ENCODE measurements at places on chromosomes 1 and 21. TPM values are rescaled to one million over a fixed set of nuclear protein-coding genes. Genes with fewer than 3 reads are reported as not detected.

SPATC1L gene
- 7.1 TPM for total RNA-seq

- no peak for DNase-seq
Observed at GRCh38 chr21:28752131-28752530, 240.5 kb downstream of the LTN1 start.

GRCh38 chr1:205472737-205473441 lies 17.0 kb upstream of the BLACAT1 start:
- no peak for DNase-seq

DNA sequence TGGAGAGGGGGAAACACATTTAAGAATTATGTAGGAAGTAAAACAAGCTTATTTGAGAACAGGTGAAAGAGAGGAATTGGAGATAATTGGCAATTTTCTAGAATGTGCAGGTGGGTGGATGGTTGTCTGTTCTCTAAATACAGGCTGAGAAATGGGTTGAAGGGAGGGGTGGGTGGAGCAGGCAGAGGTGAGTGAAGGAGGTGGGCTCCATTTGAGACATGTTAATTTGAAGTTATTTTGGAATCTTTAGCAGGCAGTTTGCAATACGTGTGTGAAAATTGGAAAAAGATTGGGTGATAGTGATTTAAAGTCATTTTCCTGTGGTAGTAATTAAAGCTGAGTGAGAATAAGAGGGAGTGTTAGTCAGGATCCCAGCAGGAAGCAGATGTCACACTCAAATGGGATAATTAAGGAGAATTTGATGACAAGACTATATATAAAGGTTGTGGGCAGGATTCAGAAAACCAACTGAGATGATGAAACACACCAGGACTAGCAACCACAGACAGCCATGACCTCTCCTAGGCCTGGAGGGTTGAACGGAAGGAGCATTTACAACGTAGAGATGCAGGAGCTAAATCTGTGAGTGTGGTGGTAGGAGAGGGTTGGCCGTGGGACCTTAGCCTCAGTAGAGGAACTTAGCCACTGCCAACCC lies 40.6 kb downstream of the CHRM3 start:
- DNase-seq, result no peak

GRCh38 chr1:85220756-85221201 lies 20.0 kb upstream of the SYDE2 start:
- DNase-seq, result no peak

DNA sequence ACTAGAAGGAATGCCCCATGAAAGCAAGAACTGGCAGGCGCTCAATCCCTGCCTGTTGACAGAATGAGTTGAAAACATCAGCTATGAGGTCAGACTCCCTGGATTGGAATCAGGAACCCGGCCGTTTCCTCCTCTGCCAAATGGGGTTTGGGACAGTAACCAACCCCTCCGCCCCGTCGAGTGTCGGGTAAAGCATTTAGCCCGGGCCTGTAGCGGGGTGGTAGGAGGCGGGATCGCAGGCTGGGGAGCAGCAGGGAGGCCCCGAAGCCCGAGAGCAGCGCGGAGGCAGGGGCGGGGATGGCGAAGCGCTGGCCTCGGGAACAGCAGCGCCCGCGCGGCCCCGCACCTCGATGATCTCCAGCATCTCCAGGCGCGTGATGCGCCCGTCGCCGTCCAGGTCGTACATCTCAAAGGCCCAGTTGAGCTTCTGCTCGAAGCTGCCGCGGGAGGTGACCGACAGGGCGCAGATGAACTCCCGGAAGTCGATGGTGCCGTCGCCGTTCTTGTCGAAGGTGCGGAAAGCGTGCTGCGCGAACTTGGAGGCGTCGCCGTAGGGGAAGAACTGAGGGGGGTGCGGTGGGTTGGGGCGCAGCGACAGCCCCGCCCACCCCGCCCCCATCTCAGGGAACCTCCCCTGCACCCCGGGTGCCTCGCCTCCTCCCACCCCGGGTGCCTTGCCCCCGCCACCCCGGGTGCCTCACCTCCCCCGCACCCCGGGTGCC lies 7.5 kb downstream of the HPCAL4 start:
- no peak for DNase-seq

DNA sequence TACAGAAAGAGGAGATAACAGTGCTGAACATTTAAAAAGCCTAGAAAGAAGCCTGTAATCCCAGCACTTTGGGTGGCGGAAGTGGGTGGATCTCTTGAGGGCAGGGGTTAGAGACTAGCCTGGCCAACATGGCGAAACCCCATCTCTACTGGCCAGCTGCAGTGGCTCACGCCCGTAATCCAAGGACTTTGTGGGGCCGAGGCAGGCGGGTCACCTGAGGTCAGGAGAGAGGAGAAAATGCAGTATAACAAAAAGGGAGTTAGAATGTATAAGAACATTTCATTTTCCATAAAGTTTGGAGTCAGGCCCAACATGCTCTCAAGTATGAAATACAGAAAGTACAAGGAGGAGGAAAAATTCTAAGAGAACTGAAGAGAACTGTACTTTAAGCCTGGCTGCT lies 134.5 kb downstream of the SMYD3 start:
- no peak for DNase-seq

DNA sequence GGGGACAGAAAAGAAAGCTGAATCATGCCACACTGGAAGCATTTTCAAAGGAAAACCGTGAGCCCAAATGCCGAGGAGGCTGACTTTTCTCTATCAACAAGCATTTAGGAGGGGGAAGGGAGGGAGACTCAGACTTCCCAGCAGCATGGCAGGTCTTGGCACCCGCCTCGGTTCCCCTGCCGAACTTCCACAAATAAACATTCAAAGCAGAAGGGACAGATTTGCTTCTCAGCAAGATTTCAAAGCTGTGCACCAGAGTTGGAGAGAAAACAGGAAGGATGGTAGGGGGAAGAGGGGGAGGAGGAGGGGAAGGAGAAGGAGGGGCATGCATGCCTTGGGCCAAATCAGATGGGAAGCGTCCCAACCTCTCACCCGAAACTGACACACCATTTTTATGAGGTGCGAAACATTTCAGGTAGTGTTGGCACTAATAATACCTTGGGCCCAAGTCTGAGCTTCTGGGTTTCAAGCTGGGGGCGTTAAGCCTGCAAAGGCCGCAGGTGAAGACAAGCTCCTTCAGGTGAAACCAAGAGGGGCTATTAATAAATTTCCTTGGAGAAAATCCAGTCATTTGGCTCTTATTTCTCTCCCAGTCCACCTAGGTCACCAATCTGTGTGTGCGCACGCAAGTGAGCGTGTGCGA lies 26.4 kb downstream of the ABCA4 start:
- no peak for DNase-seq

- no peak for DNase-seq
Observed at GRCh38 chr1:210568631-210569030, 239.9 kb downstream of the HHAT start.
